ENCODE measurements at places on chromosomes 1 and 21. TPM values are rescaled to one million over a fixed set of nuclear protein-coding genes. Genes with fewer than 3 reads are reported as not detected.

COL11A1 gene
- 264 TPM for total RNA-seq

LRRC38 gene
- total RNA-seq, result under 0.01 TPM

HMGCS2 gene
- not detected for total RNA-seq

OR2T35 gene
- not detected for total RNA-seq

NEXN gene
- total RNA-seq, result 5.4 TPM

DIRAS3 gene
- total RNA-seq, result 2.2 TPM

ATP1A1 gene
- total RNA-seq, result 134 TPM

All from hair follicle dermal papilla cell (primary cell).